AG10803 (cell line): ENCODE measurements at places on chromosomes 2 and 18.

- no peak for DNase-seq
Measured at GRCh38 chr18:32303400-32303799, 113.6 kb downstream of the MEP1B start.

DNA sequence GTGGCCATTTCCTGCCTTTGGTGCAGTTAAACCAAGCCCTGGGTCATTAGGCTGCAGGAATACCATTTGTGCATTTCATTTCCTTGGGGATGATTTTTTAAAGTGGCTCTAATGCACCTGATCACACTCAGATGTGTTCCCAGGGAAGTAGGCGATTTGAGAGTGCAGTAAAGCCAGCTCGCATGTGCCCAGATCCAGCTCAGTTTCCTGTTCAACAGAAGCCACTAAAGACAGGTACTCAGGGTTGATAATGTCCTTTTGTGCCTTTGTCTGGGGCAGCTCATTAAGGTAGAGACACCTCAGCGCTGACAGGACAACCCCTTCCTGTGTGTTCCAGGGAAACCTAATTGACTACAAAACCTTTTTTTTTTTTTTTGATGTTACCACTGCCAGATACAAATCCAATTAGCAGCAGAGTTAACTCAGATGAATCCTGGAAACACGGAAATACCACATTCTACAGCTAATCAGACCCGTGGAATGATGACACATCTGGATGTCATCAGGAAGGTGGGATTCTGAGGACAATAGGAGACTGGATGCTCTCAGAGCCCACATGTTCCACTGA, 15.2 kb upstream of the CHRNA1 start:
- peak; percentile 86 for DNase-seq

DNA sequence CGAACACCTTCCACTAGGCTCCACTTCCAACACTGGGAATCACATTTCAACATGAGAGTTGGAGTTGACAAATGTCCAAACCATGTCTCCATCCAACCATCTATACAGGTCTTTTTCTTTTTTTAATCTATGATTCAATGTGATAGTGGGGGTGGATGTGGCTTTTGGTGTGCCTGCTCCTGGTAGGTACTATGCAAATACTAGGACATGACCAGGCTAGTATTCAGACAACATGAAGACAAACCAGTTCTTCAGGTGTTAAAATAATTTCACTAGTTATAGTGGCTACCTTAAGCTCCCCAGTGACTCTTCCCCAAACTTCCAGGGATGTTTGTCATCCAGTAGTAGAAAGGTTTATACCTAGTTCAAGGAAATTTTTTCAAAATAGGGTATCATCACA, 387.5 kb downstream of the CDH2 start:
- no peak for DNase-seq

- DNase-seq, result no peak
Measured at GRCh38 chr2:45806563-45807358, 155.3 kb downstream of the PRKCE start.

DNA sequence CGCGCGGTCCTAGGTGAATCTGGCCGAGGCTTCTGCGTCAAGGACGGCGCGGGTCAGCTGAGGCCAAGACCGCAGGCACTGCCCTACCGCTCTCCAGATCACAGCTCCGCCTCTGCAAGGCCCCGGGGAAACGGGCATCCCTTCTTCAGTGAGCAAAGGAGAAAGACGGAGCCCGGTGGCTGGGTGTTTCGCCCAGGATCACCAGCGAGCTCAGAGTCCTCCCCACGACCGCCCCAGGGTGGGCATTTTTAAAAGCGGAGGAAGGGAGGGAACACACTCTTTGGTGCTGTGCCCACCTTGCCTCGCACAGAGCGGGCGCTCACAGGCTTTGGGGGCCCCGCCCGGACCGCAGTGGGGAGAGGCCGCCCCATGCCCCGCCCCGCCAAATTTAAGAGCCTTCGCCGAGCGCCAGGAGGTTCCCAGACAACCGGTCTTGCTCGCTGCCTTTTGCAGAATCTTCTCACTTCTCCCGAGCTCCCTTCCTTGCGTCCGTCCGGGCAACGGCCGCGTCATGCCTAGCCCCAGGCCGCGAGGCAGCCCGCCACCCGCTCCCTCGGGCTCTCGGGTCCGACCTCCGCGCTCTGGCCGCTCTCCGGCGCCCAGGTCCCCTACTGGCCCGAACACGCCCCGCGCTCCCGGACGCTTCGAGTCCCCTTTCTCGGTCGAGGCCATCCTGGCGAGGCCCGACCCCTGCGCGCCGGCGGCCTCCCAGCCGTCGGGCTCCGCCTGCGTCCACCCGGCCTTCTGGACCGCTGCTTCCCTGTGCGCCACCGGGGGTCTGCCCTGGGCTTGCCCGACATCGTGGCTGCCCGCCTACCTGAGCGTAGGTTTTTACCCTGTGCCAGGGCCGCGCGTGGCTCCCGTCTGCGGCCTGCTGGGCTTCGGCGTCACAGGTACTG, at the start of gene NOTO:
Gene NOTO (plus strand): TSS at position 419 of the 899 bp plus-strand sequence. CDS start 93 bp downstream, at position 512.
- no peak for DNase-seq

DNA sequence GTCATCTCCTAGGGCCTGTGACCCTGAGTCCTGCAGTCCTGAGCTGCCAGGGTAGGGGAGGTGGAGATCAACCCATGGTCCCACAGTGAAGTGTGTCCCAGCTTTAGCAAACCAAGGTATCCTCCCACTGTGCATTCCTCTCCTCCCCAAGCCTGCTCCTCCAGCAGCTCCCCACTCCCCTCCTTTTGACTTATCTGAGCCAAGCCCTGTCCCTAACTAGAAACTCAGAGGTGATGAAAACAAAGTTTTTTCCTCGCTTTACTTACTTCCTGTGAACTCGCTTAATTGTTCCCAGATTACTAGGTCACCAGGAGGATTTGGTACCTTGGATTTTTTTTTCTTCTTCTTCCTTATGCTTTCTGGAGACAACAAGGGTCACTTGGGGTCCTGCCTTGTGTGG, 80.8 kb downstream of the EHD3 start:
- DNase-seq, result peak; percentile 33

DNA sequence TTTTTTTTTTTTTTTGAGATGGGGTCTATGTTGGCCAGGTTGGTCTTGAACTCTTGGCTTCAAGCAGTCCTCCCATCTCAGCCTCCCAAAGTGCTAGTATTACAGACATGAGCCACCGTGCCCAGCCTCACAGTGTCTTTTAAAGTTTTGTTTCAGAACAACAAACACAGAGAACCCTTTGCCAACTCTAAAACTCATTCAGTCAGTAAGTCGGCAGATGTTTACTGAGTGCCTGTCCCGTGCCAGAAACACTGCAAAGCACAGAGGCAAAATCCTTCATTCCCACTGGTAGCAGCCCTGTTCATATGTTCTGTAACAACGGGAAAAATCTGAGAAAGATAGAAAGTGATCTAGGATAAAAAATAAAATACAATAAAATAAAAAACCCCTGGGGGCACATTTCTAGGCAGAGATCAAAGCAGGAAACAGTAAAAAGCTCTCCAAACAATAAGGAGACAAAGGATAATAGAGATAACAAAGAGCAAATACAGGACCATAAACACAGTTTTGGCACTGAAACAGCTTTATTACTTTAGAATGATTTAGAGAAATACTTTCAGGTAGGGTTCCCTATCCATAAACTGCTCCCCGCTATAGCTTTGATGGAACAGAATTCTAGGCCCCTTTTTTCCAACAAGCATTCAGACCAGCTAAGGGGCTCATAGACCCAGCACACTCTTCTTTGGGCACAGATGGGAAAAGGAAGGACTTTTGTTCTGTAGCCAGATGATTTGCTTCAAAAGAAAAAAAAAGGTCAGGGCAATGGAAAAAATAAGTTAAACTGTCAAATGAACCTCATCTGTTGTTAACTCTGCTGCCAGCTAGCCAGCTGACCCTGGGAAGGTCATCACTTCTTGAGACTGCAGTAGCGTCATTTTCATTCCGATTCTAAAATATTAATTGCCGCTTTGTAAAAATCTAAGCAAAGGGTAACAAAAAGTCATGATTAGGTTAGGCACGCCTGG, 212.3 kb downstream of the CDH20 start:
- DNase-seq, result no peak

DNA sequence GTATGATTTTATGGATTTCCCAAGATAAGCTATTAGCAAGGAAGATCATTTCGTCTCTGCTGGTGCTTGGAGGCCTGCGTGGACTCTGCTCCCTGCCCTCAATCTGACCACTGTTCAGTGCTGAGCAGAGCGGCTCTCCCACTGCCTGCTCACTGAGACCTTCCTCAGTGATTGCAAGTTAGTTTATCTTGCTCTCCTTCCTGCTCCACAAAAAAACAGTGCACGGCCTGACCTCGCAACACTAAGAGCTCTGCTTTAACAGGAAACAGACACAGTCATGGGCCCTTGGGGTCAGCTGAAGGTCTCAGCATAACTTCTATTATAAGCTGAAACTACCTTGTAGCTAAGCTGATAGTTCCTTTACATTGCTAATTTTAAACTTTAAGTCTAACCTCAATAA, 53.1 kb downstream of the PRELID3A start:
- DNase-seq, result no peak

DNA sequence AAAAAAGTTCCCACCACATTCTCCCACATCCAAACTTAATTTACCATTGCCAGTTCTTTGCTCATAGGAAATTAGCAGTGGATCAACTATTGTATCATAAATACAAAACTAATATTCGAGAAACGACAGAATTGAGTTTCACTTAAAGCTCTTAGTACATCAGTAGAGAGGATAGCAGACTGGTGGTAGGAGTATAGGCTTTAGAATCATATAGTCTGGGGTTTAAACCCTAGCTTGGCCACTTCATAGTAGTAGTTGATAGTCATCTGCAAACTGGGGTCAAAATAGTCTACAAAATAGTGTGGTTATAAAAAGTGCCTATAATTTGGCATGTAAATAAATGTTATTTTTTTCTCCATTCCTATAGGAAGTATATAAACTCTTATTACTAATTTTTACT, 30.9 kb downstream of the PIK3C3 start:
- DNase-seq, result no peak

DNA sequence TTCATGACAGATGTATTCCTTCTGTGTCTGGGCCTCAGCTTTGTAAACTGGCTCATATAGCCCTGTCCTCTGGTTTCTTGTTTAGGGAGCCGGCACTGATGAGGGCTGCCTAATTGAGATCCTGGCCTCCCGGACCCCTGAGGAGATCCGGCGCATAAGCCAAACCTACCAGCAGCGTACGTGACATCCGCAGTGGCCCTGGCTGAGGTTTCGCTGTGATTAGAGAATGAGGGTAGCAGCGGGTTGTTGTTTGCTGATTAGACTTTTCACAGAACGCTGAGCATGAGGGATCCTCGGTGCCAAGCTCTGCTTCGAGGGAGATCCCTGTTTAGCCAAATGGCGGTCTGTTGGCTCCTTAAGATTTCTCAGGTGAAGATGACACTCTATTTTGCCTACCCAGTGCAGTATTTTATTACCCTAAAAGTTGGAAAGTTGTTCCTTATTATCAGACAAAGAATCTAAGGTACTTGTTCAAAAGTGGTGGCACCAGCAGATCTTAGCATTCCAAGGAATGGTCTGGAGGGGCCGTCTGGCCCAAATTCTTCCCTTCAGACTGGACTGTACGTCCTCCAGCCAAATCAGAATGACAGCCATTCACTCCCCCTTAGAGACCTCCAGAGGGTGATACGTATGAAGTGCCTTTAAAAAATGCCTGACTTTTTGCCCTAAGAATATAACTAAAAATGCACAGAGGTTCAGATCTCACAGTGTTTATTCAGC, 21.5 kb upstream of the GMCL1 start:
- DNase-seq, result no peak

GRCh38 chr2:236794176-236794957, 224.7 kb downstream of the ACKR3 start:
- peak; percentile 85 for DNase-seq

DNA sequence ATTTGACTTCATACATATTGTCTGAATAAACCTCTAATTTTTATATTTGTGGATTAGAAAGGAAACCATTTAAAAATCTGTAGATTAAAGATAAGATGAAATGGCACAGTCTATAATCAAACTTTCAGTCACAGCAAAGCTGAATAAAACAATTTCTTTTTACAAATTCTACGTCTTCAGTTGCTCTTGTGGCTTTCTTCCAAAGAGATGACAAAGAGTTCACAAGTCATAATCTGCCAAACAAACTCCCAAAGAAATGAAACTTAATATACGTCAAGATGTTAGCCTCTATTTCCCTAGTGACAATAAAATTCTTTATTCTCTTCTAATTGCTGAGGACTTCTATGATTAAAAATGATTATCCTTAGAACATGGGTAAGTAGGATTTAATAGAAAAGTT, 66.3 kb downstream of the FIGN start:
- DNase-seq, result no peak

DNA sequence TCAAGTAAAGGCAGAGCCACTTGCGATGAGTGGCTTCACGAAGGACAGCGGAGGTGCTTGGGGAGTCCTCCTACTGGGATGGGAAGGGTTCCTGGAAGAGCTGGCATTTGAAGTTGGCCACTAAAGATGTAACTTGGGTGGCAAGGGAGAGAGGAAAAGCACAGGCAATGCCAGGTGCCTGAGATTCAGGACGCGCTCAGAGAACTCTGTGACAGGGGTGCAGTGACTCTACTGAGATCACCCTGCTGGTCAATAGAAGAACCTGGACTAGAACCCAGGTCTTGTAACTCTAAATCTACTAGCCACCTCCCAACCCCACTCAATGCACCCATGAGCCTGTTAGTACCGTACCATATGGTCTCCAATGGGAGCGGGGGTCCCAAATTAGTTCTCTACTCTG, 5.4 kb upstream of the GRHL1 start:
- DNase-seq, result no peak
